ENCODE measurements at places on chromosomes 16 and 17.

DNA sequence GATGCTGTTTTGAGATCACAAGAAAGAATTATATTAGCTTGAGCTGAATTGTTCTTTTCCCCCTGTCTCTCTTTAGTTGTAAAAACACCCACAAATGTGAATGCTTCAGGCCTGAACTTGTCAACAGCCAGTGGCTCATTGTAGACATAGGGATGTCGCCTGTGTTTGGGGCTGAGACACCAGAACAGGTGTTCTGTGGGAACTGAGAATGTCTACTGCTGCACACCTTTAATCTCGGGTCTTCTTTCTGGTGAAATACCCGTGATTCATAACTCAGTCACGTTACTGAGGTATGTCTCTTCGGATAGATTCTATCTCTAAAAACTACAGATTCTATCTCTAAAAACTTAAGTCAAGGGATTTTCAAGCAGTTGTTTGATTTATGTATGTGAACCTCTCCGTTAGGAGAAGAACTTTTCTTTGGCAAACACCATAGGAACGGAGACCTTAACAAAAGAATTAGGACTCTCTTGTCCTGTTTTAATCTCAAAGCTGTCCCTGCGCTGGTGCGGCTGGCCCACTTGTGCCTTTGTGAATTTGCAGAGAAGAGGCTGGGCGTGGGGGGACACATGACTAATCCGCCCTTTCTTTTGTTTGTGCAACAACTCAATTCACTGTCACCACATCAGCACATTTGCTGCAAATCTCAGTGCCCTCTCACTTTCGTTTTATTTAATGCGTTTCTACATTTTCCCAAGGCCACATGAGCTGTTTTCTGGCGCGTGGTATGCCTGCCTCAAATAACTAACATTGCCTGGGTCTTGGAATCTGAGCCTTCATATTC is 643.0 kb downstream of the MAF start:
- no peak for DNase-seq

DNA sequence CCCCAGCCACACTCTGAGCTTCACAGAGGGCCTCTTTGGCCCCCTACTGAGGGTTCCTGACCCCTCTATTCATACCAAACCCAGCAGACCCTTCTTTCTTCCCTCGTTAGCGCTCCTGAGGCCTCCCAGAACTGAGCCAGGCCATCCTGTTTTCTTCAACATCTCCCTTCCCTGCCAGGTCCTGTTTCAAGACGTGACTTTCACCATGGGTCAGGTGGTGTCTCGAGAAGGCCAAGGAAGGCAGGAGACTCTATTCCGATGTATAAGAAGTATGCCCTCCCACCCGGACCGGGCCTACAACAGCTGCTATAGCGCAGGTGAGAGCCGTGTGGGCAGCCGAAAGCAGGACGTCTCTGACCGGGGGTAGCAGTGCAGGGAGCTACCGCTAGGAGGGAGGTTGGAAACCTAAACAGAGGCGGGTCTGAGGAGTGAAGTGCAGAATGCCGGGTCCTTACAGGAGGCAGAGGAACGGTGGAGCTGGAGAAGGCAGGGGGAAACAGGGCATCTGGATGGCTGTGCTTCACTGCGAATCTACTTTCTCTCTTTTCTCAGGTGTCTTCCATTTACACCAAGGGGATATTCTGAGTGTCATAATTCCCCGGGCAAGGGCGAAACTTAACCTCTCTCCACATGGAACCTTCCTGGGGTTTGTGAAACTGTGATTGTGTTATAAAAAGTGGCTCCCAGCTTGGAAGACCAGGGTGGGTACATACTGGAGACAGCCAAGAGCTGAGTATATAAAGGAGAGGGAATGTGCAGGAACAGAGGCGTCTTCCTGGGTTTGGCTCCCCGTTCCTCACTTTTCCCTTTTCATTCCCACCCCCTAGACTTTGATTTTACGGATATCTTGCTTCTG is 1.3 kb upstream of the SENP3 start:
- no peak for DNase-seq

DNA sequence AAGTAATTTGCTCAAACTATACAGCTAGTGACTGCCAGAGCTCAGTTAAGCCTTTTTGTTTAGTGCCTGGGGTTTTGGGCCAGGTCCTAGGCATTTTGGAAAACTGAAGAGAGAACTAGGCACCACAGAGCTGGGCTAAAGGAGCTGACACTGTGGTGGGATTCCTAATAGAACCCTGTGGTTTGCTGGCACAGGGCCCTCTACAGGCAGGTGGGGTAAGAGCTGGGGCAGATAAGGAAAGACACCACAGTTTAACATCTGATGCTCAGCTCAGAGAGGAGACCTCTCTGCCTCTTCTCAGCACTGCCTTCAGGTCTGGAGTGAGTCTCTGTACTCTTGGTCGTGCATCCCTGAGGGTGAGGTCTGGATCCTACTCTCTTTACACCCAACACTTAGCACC is 121.2 kb downstream of the SNX11 start:
- no peak for DNase-seq

GRCh38 chr16:85136702-85137322 is 24.5 kb upstream of the CIBAR2 start:
- DNase-seq: no peak

DNA sequence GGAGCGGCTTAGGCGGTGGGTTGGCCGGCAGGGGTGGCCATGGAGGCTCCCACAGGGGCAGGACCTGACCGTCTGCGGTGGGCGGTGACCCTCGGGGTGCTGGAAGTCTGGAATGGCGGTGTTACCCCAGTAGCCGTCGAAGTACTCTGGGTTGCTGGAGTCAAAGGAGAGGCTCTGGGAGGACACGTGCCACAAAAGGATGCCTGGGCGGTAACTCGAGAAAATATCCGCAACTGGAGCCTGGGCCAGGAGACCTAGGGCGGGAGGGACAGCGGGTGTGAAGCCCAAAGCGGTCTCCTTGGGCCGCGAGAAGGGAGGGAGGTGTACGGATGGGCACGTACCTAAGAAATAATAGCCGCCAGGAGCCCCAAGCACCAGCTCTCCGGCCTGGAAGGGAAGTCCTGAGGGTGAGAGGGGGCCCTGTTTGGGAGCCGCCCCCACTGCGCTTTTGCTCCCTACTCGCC is 4.6 kb downstream of the ITGA2B start:
- DNase-seq: no peak

DNA sequence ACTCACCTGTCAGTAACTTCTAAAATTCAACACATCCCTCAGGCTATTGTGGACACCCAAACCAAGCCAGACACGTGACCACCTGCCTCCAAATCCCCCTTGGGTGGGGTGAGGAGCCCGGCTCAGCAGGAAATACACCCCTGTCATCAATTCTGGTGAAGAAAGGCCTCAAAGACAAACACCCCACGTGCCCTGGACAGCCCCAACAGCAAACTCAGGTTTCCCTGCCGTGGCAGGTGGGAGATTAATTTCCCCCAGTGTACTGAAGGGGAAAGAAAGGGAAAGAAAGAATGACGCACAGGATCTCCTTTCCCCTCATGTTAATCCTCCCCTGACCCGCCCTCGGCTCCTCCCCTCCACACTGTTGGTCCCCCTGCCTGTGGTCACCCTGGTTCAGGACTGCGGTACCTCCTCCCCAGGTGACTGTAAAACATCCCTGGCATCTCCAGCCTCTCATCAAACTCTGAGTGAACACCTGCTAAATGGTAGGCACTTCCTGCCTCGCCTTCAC is 98.3 kb downstream of the ZNF423 start:
- no peak for DNase-seq

GRCh38 chr16:56327929-56328258 is 97.5 kb downstream of the AMFR start:
- no peak for DNase-seq

DNA sequence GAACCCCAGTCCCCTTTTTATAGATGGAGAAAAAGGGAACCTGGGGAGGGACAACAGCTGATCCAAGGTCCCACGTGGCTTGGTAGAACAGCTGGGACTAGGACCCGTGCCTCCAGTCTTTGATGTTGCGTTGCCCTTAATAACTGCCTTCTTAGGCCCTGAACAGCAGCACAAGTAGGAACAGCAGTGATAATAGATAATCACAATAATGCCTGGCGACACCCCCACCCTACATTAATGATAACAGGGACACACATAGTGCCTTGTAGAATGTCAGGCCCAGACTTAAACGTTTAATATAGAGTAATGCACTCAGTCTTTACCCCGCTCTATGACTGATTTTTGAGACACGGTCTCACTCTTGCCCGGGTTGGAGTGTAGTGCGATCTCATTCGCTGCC is 96.4 kb downstream of the ABCC6 start:
- no peak for DNase-seq

DNA sequence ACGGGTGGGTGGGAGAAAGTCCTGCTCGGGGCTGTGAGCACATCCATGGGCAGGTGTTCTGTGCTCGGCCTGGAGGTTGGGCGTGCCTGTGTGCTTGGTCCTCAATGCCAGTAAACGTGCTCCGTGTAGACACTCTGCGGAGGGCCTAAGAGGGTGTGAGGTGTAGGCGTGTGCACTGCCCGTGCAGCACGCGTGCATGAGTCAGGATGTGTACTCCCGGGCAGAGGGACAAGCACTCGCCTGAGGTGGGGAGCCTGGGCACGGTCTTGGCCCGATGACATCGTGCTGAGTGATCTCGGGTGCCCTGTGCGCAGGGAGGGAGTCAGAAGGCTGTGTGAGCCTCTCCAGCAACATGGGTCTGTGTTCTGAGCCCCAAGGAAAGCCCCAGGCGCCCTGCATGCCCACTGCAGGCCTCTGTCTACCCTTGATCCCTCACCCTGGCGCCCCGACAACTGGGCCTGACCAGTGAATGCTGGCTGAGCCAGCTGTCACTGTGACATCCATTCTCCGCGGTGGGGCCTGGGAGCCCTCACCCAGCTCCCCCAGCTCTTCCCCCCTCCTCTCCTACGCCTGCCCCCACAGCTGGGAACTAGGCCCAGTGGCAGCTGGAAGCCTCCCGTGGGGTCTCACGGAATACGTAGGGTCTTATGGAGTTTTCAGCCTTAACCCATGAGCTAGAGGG is 23.5 kb upstream of the NXPH3 start:
- DNase-seq: no peak

- peak; percentile 49 for DNase-seq
Observed at GRCh38 chr16:89711601-89712273, 9.0 kb downstream of the VPS9D1 start.

GRCh38 chr17:80112471-80113032 is 11.2 kb downstream of the GAA start:
- DNase-seq: no peak
